G401 (cell line): ENCODE measurements at places on chromosomes 1 and 21. TPM values are rescaled to one million over a fixed set of nuclear protein-coding genes. Genes with fewer than 3 reads are reported as not detected.

Gene ABL2
- 10.2 TPM in 2 replicates for total RNA-seq

Gene VSIG8
- not detected in 2 replicates for total RNA-seq

Gene ZBTB8B
- 0.25 and 0.58 TPM in 2 replicates for total RNA-seq

Gene OR2T27
- not detected in 2 replicates for total RNA-seq

Gene PRDM16
- 2.8 and 5.0 TPM in 2 replicates for total RNA-seq

Gene SDC3
- total RNA-seq = 23.0 and 26.6 TPM in 2 replicates

Gene FOXD2
- 3.3 and 5.8 TPM in 2 replicates for total RNA-seq

Gene NBPF9
- 5.6 and 6.7 TPM in 2 replicates for total RNA-seq

Gene TRIM67
- total RNA-seq = not detected in 2 replicates

Gene SYT11
- total RNA-seq = 4.9 and 5.8 TPM in 2 replicates

Gene ALX3
- not detected in 2 replicates for total RNA-seq

Gene B3GALT5
- not detected in 2 replicates for total RNA-seq

Gene SEMA4A
- 1.8 and 2.0 TPM in 2 replicates for total RNA-seq

Gene TAL1
- 0.06 TPM in 1 of 2 replicates, not detected in the other for total RNA-seq
